ENCODE measurements at places on chromosomes 2 and 18.
A peak's percentile ranks its signal among the peaks of the same experiment; 100 is the strongest.

DNA sequence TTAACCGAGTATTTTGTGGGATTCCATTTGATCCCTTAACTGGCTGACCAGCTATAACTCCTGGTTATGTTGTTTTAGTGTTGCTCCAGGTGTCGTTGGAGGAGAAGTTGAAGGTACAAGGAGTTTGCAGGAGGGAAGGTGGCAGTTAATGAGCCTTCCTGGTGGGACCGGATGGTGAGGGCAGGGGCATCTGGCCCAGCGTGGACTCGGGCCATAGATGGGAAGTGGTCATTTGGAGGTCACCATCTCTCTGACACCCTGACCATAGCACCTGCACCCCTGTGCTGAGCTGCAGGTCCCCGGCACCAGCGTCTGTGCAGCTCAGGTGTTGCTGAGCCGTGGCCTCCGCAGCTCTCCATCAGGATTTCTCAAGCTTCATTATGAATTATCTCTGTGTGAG is 51.4 kb upstream of the RBM44 start:
- DNase-seq: no peak

DNA sequence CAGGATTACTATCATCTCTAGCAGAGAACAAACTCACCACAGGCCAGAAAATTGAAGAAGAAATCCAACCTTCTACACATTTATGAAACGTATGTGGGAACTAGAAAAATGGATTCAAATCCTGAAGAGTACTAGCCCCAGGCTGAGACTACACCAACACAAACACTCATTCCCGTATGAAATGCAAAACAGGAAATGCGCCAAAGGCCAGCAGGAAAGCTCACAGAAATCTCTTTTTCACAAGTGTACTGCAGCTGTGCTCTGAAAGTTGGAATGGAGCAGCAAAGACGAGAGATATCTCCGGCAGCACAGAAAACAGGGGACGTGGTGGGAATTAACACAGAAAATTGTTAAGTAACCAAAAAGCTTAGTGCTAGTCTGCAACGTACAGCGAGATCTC is 913.5 kb downstream of the TDRD15 start:
- no peak for DNase-seq

GRCh38 chr2:219641390-219642068 is 14.1 kb downstream of the SLC4A3 start:
- DNase-seq: no peak

DNA sequence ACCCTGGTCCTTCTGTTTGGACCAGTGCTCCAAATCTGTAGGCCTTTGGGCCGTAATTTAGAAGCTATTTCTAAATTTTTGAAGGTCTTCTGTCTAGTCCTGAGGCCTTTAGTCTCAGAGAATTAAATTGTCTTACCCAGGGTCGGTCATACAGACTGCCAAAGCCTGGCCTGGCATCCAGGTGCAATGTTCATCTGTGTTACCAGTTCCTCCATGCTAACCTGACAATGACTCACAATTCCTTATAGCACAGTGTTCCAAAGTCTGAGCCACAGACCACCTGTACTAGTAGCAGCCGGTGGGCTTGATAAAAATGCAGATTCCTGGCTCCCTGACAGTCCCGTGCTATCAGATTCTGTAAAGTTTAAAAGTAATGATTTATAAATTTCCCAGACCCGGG is 77.7 kb upstream of the MAP4K3 start:
- no peak for DNase-seq

DNA sequence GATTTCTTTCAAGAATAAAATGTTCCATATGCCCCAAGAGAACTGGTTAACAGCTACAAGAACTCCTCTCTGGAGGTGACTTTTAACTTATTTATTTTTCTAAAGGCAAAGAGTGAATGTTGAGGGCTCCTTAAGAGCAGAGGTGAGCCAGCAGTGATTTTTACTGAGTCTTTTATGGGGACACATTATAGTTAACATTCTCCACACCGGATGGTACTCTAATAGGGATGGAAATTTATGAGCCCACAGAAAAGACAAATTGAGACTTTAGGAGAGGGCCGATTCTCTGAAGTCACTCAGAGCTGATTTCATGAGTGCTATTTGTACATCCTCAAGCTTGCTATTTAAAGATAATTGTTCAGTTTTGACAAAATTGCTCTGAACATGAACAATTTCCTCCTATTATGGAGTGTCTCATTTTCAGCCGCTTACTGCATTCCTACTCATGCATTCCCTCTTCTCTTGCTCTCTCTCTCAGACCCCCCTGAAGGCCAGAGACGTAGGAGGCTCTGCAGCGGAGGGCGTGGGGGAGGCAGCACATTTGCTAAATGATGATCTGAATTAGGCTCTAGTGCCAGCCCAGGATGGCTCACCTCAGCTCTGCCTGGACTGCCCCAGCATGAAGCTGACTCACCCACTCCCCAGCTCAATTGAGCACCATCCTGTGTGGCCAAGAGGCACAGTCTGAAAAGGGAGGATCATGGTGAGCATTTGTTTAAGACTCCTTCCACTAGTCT is 5.9 kb upstream of the RPL37A start:
- peak; percentile 35 for DNase-seq

DNA sequence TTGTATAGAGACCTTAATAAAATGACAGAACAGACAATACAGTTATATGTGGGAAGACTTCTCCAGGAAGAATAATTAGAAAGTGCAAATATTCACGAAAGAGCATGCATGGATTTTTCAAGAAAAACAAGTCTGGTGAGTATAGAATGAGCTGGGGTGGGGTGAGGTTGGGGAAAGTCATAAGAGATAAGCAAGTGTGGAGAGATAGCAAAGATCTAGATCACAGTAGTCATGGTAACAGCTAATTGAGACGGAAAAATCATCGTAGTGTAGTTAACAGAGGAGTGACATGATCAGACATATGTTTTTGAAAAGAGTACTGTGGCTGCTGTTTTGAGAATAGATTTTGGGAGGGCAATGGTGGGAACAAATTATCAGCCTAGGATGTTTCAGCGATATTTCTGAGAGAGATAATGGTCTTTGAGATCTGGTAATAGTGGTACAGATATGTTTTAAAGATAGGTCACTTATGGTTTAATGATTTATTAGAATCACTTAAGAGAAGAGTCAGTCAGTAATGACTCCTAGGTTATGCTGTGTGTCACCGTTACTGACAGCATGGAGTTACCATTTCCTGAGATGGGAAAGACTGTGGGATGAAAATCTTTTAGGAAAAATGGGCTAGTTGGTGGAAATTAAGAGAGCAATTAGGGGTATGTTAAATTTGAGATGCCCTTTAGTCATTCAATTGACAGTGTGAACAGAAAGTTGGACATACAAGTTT is 248.5 kb upstream of the SLC8A1 start:
- DNase-seq: no peak

DNA sequence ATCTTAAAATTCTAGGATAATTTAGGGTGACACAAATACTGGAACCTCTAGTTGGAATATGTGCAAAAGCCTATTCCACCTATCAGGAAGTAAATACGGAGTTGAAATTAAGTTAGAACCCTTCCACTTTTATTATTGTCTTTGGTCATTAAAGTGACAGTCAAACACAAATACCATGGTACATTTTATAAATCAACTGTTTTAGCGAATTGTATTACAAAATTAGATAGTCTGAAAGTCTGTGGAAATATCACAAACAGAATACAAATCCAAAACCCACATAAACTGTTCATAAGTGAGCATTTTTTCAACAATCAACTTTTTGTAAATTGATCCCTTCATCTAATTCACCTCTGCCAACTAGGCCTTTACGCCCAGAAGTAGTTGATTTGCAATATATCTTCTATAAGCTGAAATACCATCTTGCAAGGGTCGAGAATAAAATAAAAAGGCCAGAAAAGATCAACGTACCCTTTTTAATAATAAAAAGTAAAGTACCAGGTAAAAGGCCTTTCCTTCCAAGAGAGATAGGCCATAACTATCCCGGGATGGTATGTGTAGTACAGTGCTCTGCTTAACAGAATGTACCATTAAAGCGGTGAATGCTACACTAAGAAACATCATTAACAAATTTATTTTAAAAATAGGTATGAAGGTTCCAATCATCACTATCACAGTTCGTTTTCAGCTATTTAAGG is 1.3 kb downstream of the USP34 start:
- no peak for DNase-seq

DNA sequence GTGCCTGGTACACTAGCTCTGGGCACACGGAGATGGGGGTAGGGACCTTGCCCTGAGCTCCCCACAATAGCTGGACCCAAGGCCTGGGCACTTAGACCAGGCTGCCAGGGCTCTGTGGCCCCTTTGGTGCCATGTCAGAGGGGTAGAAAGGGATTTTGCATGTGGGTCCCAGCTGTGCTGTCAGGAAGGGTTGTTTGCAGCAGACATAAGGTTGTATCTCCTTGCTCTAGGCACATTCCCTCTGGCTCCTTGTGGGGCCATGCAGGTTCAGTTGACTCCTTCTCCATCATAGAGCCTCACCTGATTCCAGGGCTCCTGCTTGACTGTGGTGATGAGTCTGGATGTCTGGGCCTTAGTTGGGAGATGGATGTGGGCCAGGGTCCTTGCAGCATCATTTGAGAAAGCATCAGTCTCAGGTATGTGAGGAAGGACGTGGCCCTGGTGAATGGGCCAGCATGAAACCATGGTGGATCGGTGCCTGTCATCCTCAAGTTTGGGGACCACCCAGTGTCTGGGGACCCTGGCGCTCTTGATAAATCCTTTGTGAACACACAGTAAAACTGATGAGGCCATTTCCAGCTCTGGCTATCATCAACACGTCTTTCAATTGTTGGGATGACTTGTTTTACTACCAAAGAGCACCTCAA is 461.9 kb upstream of the HS6ST1 start:
- DNase-seq: no peak

GRCh38 chr2:42031281-42032223 is 16.3 kb upstream of the PKDCC start:
- DNase-seq: no peak

- DNase-seq: no peak
Observed at GRCh38 chr2:148653437-148653836, 8.9 kb downstream of the EPC2 start.

GRCh38 chr18:63708650-63709049 is 5.9 kb downstream of the SERPINB11 start:
- DNase-seq: peak; percentile 2

DNA sequence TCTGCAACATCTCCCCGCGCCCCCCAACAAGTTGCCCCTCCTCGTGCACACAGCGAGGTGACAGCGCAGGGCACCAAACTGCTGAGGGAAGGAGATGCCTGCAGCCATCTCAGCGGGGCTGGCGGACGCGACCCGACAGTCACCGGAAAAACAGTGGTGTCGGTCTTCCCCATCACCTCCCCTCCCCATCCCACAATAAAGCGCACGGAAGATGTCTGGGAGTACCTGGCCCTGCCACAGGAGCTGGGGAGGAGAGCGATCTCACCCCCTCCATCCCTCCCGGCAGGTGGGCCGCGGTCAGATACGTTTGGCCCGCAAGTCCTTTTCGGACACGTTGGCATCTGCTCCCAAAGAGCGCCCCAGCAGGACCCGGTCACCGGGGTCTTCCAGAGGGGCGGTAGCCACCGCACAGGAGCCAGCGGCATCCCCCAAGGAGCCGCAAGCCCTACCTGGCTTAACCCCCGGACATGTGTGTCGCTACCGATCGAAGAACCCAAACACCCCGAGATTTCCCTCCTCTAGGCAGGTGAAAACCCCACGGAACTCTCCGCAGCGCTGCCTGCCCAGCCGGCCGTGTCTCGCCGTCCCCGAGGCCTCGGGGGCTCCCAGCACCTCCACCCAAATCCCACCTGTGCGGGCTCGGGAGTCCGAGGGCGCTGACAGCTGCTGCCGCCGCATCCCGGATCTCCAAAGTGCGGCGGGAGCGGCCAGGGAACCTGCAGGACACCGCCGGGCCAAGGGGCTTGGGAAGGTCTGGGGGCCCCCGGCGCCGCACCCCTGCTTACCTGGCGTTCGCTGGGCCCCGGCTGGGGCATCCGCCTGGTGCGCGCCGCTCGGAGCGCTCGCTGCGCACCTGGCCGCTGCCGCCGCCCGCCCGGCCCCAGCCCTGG is 657 bp downstream of the ATP8B1 start:
- no peak for DNase-seq

- DNase-seq: no peak
Observed at GRCh38 chr18:43422518-43422917, 145.2 kb upstream of the SYT4 start.

DNA sequence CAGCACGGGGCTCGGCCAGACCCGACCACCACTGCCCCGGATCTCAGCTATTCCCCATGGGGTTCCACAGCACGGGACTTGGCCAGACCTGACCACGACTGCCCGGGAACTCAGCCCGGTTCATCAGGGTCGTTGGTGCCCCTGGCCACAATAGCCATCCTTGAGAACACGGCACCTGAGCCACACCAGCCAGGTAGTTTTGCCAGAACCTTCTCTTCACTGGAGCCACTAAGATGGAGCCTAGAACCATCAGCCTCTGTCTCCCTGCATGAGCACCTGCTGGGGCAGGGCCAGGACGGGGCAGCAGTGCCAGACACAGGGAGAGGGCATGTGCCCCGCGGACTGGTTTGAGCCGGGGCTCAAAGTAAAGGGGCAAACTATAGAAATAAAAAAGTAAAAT is 11.4 kb upstream of the KCNG2 start:
- DNase-seq: no peak

- no peak for DNase-seq
Observed at GRCh38 chr2:223647258-223647952, 45.2 kb upstream of the SCG2 start.

DNA sequence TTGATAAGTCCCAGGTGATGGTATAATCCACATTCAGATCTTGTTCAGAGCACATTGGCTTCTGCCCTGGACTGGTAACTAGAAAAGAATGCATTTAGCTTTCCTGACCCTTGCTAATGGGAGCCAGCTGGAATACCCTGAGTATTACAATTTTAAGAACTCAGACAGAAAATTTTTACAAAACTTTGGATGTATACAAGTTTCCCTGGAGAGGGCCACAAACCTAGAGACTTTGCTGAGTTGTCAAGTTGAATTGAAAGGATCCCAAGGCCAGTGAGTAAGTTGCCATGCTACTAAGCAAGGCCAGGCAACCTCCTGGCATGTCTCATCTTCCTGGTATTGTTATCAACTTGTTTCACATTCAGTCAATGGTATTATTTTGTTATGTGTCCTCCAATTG is 20.0 kb upstream of the NABP1 start:
- DNase-seq: no peak

- DNase-seq: no peak
Observed at GRCh38 chr2:203559641-203560040, 24.5 kb upstream of the RAPH1 start.

- no peak for DNase-seq
Observed at GRCh38 chr2:74849228-74849892, 15.4 kb downstream of the HK2 start.

GRCh38 chr18:44771956-44772917 is 91.5 kb downstream of the SETBP1 start:
- DNase-seq: peak; percentile 9

DNA sequence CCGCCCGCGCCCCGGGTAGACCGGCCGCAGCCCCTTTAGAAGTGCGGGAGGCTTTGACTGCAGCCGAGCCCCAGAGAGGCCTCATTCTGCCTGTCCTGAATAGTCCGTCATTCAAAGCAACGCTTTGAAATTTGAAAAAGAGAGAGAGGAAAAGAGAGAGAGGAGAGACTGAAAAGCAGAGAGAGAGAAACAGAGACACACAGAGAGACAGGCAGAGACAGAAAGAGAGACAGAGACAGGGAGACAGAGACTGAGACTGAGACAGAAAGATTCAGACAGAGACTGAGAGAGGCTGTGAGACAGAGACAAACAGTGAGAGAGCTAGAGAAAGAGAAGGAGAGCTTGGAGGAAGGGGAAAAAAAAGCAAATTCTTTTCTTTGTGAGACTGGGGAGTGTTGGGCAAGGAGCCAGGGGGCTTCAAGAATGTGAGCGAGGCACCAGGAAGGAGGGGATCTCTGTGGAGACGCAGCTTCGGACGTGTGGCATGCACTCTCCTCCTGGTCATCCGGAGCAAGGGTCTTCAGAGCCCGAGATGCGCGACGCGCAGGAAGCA is 73.1 kb downstream of the MYCN start:
- DNase-seq: no peak
